ENCODE measurements at places on chromosomes 4 and X. TPM values are rescaled to one million over a fixed set of nuclear protein-coding genes. Genes with fewer than 3 reads are reported as not detected.

Gene TASL
- 2.8 TPM for polyA plus RNA-seq

Gene LEF1
- polyA plus RNA-seq = 536 TPM

Gene DDX53
- polyA plus RNA-seq = not detected

Gene PNMA6F
- 0.02 TPM for polyA plus RNA-seq

Gene SCOC
- polyA plus RNA-seq = 80.0 TPM

Gene SLIT2
- polyA plus RNA-seq = 1.6 TPM

Gene ASB11
- polyA plus RNA-seq = 0.05 TPM

Gene HTT-AS
- not detected for polyA plus RNA-seq

Gene GAGE12E
- polyA plus RNA-seq = not detected

Gene GNL3L
- 6.0 TPM for polyA plus RNA-seq

Gene CABS1
- 0.02 TPM for polyA plus RNA-seq

Gene RTL3
- polyA plus RNA-seq = 0.05 TPM

Gene HPSE
- 4.3 TPM for polyA plus RNA-seq

Gene IL21
- 0.48 TPM for polyA plus RNA-seq

Gene STATH
- polyA plus RNA-seq = 11.9 TPM

Gene ASB12
- polyA plus RNA-seq = 0.18 TPM

Gene GPR101
- 0.02 TPM for polyA plus RNA-seq

Gene TMPRSS11D
- 1.3 TPM for polyA plus RNA-seq
